ENCODE measurements at places on chromosomes 7 and 10.

DNA sequence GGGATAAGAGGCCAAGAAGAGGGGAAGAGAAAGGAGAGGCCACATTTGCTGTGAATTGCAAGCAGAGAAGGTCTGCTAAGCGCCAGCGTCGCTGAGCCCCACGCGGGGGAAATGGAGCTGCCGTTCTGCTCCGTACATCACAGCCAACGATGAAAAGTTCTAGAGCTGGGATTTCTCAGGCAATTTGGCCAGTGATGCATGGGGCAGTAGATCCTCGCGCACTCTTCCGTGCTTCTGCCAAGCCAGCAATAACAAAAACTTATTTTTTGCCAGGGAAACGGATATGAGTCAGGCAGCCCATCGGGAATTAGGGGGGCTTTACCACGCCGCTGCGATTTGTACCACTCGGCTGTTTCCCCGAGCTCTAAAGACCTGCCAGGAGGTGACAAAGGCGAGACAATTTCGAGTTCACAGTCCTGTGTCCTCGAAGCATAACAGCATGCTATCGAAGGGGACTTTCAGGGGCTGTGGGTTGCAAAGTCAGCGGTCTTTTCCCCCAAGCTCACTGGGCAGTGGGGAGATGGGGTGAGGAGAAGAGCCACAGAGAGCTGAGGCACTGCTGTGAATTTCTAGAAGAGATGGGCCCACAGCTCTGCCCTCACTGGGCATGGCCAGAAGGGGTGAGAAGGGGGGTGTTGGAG is 30.0 kb upstream of the SLF2 start:
- no peak for DNase-seq

GRCh38 chr7:94971051-94971867 is 63.9 kb downstream of the PPP1R9A start:
- no peak for DNase-seq

- DNase-seq = no peak
Measured at GRCh38 chr7:105098863-105099515, 85.0 kb downstream of the KMT2E start.

- DNase-seq = no peak
Measured at GRCh38 chr10:71128311-71128980, 83.9 kb upstream of the UNC5B start.

DNA sequence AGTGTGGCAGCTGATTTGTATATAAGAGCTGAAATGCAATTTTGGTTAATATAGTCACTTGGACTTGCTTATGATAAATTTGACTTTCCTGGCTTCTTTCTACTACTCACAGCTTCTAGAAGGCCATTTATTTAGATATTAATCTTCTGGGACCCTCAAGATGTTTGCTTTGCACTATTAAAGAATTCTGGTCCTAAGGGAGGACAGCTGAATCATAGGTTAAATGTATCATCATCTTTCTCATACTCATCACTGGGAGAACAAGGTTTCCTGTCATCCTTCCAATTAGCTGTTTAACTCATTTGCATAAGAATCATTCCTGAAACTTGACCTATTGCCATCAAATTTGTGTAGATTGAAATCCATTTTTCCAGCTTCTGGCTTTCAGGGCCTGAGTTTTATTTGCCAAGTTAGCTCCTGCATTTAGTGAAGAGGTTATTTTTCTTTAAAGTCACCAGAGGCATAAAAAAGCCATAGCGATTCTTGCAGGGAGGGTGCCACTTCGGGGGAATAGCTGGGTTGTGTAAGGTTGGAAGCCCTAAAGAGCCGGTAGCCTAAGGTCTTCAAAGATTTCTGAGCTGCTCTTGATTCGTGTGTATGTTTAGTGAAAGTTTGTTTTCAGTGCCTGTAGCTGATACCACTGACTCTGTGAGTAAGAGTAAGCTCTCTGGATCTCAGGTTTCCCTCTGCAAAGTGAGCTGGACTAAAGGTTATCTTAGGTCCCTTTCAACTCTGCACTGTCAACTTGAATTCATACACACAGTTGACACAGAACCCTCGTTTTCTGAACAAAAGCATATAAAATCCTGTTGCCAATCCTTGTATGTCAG is 4.3 kb downstream of the MAP3K8 start:
- DNase-seq = no peak

DNA sequence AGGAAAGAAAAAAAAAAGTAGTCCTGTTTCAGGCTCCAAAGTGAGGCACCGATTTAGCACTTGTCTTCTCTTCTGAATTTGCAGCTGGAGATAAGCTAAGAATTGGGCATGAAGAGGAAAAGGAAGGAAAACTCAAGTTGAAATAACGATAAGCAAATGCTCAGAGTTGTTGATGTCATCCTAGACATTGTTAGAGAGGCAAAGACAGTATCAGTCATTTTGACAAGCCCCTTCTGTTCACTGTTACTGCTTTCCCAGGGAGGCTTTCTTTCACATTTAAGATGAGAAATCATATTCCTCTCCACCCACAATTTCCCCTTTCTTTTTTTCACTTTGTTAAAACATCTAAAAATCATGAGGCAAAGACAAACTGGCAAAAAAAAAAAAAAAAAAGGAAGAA is 41.8 kb downstream of the SORCS1 start:
- no peak for DNase-seq

GRCh38 chr7:91598791-91599190 is 281.7 kb downstream of the MTERF1 start:
- no peak for DNase-seq

- DNase-seq = no peak
Measured at GRCh38 chr10:80204677-80205476, 460 bp downstream of the ANXA11 start.

GRCh38 chr10:95183271-95184230 is 10.5 kb upstream of the ACSM6 start:
- peak; percentile 69 for DNase-seq

DNA sequence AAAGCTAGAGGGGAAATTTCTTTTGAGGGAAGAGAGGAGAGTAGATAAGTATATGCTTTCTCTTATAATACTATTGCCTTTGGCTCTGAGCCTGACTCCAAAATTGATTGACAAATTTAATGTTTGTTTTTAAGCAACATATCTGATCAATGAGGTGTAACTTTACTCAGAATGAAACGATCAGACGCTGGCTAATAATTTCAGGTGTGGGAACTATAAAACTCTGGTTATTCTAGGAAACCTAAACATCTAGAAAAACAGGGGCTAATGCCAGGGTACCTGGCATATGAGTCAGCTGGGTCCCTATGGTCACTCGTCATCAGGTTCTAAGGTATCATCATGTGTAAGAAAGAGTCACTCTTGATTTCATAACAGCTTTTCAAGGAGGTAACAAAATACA is 139.7 kb downstream of the ATE1 start:
- DNase-seq = no peak

- DNase-seq = no peak
Measured at GRCh38 chr10:100740476-100741377, 4.7 kb upstream of the PAX2 start.

DNA sequence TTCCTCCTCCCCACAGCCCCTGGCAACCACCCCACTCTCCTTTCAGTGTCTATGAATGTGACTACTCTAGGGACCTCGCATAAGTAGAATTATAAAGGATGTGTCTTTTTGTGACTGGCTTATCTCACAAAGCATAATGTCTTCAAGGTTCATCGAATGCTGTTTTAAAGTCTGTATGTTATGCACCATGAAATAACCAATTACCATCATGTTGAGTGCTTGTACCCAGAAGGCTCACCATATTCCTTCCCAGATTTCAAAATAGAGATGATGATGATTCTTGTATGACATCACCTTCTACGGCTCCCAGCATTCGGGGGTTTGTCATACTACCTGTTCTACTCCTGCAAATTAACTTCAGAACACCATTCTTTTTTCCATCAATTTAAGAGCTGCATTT is 11.9 kb downstream of the PKD1L1 start:
- no peak for DNase-seq

DNA sequence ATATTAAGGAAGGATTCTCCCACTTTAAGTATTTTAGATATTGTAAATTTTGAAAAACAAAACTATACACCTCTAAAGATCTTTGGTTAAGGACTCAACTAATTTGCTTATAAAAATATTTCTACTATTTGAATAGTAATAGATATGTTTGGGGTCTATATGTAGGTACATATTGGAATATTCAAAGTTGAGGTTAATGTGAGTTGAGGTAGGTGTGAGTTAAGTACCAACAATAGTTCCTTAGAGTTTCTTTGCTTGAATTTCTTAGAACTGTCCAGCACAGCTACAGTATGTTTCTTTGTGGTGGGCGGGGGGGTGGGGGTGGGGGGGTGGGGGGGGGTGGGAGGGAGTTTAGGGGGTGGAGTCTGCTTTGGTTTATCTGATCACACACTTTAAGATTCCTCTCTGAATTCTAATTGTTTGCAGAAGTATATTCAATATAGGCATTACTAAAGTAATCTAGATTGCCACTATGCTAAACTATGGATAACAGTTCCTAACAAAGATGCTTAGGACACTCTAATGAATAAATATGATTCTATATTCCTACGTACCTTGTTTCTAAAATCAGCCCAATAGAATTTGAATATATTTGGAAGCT is 2.1 kb downstream of the GRM3 start:
- DNase-seq = no peak

All from NCI-H1105 treated with DMSO at 0.1 percent for 48 hours (cell line).